ENCODE measurements at places on chromosomes 7 and 10. TPM values are rescaled to one million over a fixed set of nuclear protein-coding genes. Genes with fewer than 3 reads are reported as not detected.

CALML3 gene
- total RNA-seq: 1.0 TPM

SFTPA1 gene
- total RNA-seq: not detected

GNAT3 gene
- not detected for total RNA-seq

C7orf33 gene
- not detected for total RNA-seq

SAP25 gene
- not detected for total RNA-seq

EGR2 gene
- 0.13 TPM for total RNA-seq

APBB1IP gene
- total RNA-seq: not detected

C10orf53 gene
- total RNA-seq: not detected

MRPL32 gene
- total RNA-seq: 63.2 TPM

CYP2E1 gene
- total RNA-seq: under 0.01 TPM

PRLHR gene
- not detected for total RNA-seq

CUL2 gene
- 23.4 TPM for total RNA-seq

NUP205 gene
- 45.0 TPM for total RNA-seq

NRCAM gene
- 0.26 TPM for total RNA-seq

PRKAG2 gene
- total RNA-seq: 24.5 TPM

TEX36 gene
- total RNA-seq: not detected

ANKRD2 gene
- total RNA-seq: 0.26 TPM

RINT1 gene
- 9.5 TPM for total RNA-seq

PTPRN2 gene
- total RNA-seq: 2.8 TPM

AKR1C1 gene
- total RNA-seq: 63.2 TPM

SHH gene
- total RNA-seq: 0.13 TPM

CALCR gene
- not detected for total RNA-seq

DNAJB6 gene
- 87.9 TPM for total RNA-seq

GTF2IRD2 gene
- 2.7 TPM for total RNA-seq

ECHS1 gene
- total RNA-seq: 49.0 TPM
